ENCODE measurements at places on chromosomes 2 and 18.
A peak's percentile ranks its signal among the peaks of the same experiment; 100 is the strongest.

DNA sequence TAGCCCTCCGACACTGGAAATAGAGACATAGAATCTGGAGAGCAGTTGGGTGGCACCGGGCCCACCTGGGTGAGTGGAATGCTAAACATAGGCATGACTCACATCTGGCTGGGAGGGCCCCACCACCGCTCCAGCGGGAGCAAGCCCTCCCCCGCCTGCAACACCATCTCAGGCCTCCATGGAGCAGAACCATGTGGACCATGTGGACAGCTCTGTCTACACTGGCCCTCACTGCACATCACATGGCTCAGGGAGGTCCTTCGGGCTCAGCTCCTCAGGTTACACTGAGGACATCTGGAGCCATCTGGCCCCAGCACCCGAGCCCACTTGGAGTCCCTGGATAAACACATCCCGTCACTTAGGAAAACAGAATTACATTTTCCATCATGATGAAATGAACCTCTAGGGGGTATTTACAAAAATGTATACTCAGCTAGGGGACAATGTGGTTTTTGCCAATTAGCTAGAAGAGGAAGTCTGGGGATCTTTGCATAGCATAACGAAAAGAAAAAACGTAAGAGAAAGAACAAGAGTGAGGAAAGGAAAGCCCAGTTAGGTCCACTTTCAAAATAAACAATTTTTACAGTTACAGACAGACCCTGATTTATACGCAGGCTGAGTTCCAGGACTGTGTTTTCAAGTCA lies 30.7 kb upstream of the MLPH start:
- DNase-seq: peak; percentile 66

- no peak for DNase-seq
Observed at GRCh38 chr18:71352618-71353017, 1063.8 kb downstream of the SOCS6 start.

DNA sequence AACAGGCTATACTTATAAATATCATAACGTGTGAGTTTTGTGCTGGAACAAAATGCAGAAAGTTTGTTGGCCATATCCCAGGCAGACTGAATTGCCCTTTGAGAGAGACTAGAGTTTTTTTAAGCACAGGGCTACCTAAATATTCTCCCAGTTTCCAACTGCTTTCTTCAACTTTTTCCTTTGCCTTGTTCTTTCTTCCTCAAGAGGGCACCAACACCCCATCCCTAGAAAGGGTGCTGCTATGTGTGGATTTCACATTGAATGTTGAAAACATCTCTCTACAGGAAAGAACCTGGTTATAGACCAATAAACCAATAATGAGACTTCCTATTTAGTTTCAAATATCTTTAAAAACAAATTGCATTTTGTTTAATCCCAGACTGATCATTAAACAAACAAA lies 87.9 kb downstream of the ICOS start:
- DNase-seq: peak; percentile 40

GRCh38 chr18:33291539-33291938 lies 149.0 kb downstream of the CCDC178 start:
- no peak for DNase-seq

- DNase-seq: no peak
Observed at GRCh38 chr2:16346671-16347070, 319.0 kb downstream of the CYRIA start.

All from fibroblast of pulmonary artery (primary cell).